GM10248 (cell line): ENCODE measurements at places on chromosomes 3 and 15.

- DNase-seq: no peak
Observed at GRCh38 chr15:101133751-101134261, 118.0 kb downstream of the CHSY1 start.

GRCh38 chr3:73656241-73656890 is 31.6 kb upstream of the PDZRN3 start:
- DNase-seq: no peak

DNA sequence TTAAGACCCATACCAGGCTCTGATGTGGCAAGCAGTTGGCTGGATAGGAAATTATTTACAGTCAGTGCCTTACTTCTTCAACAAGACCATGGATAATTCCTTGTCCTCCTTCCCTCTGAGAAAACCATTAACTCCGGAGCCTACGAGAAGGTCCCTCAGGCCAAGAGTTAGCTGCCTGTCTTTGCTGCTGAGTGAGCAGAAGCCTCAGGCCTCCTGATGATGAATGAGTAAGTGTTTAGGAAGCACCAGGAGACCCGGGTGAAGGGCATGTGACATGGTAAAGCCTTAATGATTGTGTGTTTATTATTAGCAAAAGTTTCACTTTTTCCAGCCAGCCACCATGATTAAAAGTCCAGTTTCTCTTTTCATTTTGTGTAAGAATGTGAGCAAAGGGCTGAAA is 174.9 kb upstream of the TOPAZ1 start:
- DNase-seq: no peak

DNA sequence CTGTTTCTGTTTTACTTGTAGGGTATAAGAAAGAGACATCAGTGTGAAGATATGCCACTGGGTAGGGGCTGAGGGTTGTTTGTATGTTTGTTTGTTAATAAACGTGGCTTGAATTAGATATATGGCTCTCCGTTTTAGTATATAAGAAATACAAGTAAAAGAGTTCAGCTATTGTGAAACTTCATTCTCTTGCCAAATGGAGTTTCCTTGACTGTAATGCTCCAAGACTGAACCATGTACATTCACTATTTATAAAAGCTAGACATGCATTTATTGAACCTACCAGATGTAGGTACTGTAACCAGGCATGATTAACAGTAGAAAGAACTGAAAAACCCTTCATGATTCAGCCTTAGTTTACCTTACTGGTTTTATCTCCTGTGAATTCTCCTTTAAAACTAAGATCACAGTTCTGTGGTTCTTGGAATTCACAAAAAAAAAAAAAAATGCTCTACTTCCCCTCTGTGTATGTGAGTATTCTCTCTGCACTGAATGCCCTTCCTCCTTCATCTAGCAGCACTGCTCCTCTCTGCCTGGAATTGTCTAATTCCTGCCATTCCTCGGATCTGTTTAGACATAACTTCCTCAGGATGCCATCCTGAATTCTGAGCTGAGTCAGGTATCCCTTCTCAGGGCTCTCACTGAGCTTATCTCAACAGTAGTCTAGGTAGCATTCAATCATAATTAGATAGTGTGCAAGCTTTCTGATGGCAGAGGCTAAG is 504.4 kb downstream of the FHIT start:
- DNase-seq: no peak

- no peak for DNase-seq
Observed at GRCh38 chr3:24222165-24222805, 272.4 kb downstream of the THRB start.

GRCh38 chr3:196793246-196793645 is 53.6 kb downstream of the PAK2 start:
- DNase-seq: no peak

- no peak for DNase-seq
Observed at GRCh38 chr3:146449076-146449475, 20.3 kb downstream of the PLSCR2 start.

- no peak for DNase-seq
Observed at GRCh38 chr3:22176911-22177310, 425.9 kb upstream of the ZNF385D start.
